ENCODE measurements at places on chromosomes 11 and 22. TPM values are rescaled to one million over a fixed set of nuclear protein-coding genes. Genes with fewer than 3 reads are reported as not detected.

OSBP2 gene
- total RNA-seq: 2.4 TPM

DNA sequence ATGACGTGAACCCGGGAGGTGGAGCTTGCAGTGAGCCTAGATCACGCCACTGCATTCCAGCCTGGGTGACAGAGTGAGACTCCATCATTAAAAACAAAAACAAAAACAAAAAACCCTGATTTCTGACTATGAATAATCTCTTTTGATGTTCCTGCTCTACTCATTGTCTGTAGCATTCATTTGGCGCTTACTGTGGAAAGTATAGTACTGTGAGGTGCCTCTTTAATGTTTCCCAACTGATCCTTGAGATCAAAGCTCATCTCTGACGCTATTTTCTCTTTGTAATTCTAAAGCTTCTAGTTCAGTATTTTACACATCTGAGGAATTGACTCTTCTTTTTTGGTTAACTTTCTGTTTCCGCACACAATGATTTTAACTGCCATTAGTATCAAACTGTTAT is 60.0 kb downstream of the GRK3 start:
- DNase-seq: no peak

FANCF gene
- total RNA-seq: 21.9 TPM

KCNK4 gene
- not detected for total RNA-seq

GRCh38 chr11:74282914-74283371 is 28.5 kb downstream of the P4HA3 start:
- peak; percentile 49 for DNase-seq

DNA sequence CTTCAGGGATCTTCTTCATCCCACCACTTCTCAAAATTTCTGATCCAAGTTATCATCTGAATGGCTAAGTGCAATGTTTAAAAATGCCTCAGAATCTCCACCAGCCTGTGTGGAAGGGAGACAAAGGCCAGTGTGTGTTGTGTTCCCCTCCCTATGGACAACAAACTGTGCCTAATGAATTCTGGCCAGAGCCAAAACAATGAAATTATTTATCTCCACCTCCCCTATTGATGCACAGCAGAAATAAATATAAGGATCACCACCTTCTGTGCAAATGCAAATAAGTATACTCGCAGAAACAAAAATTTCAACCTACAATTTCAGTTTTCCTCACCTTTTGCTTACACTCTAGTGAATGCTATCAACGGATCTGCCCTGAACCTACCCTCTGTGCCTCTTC is 75.8 kb downstream of the GAB2 start:
- no peak for DNase-seq

- DNase-seq: no peak
Measured at GRCh38 chr11:44377121-44377520, 67.2 kb upstream of the ALX4 start.

DNA sequence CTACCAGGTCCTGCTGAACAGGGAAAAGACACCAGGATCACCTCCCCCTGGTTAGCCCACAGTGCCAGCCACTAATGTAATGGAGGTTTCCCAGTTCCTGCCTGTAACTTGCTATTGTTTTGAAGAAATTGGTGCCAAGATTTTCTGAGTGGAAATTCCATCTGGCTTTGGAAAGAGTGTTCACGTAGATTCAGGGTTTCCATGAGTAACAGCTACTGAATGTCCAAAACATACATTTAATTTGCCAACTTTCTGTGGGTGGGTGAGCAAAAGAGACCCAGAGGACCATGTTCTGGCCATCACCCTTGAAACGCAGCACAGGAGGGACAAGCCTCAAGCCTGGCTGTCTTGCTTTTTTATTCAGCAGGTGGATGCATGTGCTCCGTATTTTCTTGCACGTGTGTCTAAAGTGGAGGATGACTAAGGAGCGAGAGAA is 8.8 kb upstream of the DKK3 start:
- DNase-seq: no peak

DNA sequence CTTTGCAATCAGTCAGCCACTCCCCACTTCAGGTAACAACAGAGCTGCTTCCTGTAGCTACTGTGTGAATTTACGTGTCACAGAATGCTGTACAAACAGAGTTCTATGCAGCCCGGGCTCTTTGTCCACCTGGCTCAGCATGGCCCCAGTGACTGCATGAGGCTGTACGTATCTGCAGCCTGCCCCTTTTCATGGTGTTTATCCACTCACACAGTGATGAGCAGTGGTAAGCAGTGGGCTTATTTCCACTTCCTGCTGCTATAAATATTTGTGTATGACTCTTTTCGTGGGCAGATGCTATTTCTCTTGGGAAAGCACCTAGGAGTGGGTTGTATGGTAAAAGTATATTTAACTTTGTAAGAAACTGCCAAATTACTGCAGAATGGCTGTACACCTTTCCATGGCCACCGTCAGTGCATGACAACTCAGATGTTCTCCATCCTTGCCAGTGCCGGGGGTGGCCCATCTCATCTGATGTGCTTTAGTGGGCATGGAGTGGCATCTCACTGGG is 43.3 kb downstream of the MYEOV start:
- DNase-seq: no peak

DNA sequence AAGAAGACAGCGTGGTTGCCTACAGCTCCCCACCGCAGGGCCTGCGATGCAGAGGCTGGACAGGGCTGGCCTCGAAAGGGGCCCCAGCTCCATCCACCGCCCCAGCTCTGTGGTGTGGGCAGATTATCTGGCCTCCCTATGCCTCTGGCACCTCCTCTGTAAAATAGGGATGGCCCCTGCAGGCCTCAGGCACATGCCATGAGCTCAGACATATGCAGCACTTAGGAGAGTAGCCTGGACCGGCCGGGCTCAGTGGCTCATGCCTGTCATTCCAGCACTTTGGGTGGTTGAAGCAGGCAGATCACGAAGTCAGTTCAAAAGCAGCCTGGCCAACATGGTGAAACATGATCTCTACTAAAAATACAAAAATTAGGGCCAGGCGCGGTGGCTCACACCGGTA is 7.4 kb downstream of the APOBEC3D start:
- no peak for DNase-seq

GRCh38 chr22:17436981-17437412 is 67.7 kb downstream of the CECR2 start:
- peak; percentile 93 for DNase-seq

NXF1 gene
- total RNA-seq: 36.5 TPM

DNA sequence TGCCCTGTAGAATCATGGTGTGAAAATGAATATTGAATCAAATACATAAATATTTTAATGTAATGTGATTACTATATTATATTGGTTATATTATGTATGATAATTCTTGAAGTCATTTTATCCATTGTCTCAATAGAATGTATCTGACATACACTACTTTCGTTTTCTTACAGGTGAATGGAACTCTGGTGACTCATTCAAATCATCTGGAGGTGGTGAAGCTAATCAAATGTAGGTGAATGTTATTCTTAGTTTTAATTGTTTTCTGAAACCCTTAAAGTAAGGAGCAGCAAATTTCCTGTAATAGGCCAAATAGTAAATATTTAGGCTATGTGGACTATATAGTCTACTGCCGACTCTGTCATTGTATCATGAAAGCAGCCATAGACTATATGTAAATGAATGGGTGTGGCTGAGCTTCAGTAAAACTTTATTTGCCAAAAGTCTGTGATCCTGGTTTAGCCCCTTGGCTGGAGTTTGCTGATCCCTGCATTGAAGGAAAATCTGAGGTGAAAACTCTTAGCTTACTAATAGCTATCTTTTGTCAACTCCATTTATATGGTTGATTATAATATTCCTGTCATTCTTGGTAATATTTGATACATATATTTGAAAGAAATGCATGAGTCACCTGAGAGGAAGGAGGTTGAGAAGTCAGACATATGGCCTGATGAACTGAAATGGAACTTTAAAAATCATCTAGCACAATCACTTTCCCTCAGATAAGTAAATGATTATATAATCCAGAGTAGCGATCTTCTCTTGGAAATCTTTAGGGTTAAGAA is 87.2 kb upstream of the GRIK4 start:
- DNase-seq: no peak

GRCh38 chr22:41913842-41914534 is 886 bp downstream of the SHISA8 start:
- DNase-seq: peak; percentile 74

- no peak for DNase-seq
Measured at GRCh38 chr11:27201454-27202302, 161.1 kb downstream of the BBOX1 start.

- DNase-seq: peak; percentile 12
Measured at GRCh38 chr11:72314600-72315392, 70.8 kb upstream of the PHOX2A start.

CLDN5 gene
- 4.1 TPM for total RNA-seq

DNA sequence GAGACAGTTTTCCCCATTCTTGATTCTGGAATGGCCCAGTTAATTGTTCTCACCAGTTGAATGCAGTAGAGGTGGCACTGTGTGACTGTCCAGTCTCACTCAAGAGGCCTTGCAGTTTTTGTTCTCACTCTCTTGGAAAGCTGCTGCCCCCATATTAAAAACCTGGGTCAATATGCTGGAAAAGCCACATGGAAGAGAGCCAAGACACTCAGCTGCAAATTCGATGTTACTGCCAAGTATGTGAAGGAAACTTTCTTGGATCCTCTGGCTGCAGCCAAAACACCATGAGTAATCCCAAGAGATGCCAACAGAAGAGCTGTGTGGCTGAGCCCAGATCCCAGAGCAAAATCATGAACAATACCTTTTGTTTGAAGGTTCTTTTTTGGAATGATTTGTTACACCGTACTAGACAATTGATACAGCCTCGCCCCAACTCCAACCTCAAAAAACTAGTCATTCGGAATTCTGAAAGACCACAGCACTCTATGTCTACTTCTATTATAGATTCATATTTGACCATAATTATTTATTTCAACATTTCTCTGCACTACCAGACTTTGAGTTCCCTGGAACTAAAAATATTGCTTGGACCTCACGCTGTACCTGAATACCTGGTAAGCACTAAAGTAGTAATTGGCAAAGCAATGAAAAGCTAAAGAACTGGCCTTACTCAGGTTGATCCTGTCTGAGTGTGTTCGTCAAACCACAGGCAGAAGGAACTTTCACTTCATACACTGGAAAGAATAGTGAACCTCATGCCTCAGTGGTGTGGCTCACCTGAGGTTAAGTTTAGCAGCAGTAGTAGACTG is 378.8 kb downstream of the ETS1 start:
- DNase-seq: no peak

- no peak for DNase-seq
Measured at GRCh38 chr22:33329398-33329797, 271.2 kb upstream of the SYN3 start.

- peak; percentile 85 for DNase-seq
Measured at GRCh38 chr22:27801616-27802345, at the start of gene MN1. Gene MN1 (minus strand): TSS chr22:27801756. CDS start chr22:27800543, 1,213 bp downstream.

GNG3 gene
- not detected for total RNA-seq

GRCh38 chr11:97856666-97857065 is 1164.1 kb upstream of the CNTN5 start:
- DNase-seq: peak; percentile 43

- no peak for DNase-seq
Measured at GRCh38 chr11:9619971-9620370, 43.9 kb upstream of the SWAP70 start.

GVQW3 gene
- total RNA-seq: 14.8 TPM

DNA sequence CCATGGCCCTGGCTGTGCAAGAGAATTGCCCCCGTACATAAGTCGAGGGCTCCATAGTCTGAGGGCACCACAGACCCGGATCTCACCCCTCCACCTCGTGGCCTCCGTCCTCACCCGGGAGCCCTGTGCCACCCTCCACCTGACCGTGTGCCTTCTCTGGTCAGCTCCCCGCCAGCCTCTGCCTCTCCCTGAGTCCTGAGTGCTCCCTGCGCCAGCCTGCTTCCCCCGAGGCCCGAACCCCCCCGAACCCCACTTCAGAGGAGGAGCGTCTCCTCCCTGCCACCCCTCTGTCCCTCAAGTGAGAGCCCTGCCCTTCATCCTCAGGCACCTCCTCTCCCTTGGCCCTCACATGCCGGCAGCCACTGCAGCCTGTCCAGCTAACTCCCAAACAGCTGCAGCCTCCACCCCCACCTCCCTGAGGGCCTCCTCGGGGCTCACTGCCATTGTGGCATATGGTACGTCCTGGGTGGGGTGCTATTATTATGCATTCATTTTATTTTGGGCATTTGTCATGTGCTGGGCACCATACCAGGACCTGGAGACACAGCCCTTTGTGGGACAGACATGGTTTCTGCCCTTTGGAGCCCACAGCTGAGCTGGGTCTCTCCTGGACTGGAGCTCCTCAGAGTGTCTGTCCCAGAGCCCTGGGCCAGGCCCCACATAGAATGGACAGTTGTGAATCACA is 67.2 kb downstream of the MYO7A start:
- no peak for DNase-seq

DNA sequence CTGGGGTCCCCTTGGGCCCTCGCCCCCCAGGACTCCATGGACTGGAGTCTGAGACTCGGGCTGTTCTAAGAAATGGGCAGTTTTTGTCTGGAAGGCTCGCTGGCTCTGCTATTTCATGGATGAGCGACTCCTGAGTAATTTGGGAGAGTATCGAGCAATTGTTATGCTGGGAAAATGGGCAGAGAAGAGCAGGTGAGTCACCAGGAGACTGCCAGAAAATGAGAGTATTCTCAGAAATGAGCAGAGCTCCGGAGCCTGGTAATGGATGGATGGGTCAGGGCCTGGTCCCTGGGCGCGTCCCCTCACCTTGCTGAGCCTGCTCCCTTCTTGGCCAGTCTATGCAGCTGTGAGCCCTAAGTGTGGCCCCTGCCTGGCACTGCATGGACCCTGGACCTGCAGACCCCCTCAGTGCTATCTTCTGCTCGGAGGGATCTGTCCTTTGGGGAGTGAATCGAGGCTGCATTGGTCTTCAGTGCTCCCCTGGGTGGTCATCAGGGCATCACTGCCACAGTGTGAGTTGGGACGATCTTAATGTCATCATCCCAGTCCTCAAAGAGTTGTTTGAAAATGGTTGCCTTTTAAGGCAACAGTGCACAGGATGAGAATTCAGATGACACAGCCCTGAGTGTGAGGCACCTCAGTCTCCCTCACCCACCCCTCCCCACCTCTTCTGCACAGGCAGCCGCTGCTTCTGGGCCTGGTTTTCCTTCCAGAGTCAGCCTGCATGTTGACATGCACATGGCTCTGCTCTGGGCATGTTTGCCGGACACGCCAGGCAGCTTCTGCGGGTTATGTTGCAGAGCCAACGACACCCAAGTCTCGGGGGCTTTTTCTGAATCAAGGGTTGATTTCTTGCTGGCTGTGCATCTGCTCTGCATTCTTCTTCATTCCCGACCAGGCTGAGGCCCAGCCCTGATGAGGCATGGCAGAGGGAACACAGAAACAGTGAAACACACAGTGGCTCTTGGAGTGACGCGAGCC is 519.0 kb downstream of the TBC1D22A start:
- no peak for DNase-seq

AHNAK gene
- 14.9 TPM for total RNA-seq

DNA sequence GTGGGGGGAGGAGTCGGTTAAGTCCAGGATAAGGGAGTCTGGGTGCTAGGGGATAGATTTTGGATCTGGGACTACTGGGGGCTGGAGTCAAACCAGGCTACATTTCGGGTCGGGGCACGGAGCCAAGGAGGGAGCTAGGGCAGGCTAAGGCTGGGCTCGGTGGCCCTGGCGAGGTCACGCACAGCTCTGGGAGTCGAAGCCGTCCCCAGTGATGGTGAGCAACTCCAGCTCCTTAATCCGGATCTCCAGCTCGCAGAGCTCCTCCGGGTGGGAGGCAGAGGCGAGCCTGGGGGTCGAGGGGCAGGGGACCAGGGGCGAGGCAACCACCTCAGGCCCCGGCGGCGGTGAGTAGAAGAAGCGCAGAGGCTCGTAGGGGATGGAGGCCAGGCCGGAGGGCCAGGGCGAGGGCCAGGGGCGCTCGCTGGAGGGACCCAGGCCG is 544 bp downstream of the C11orf91 start:
- DNase-seq: no peak

GRCh38 chr11:130561441-130561881 is 113.0 kb downstream of the ADAMTS15 start:
- no peak for DNase-seq

GPHA2 gene
- total RNA-seq: not detected
